ENCODE measurements at places on chromosomes 7 and 10.

GRCh38 chr7:74006032-74006431, 21.9 kb upstream of the ELN start:
- no peak for DNase-seq

GRCh38 chr10:114399576-114399975, 4.7 kb downstream of the AFAP1L2 start:
- DNase-seq, result no peak

- DNase-seq, result no peak
Observed at GRCh38 chr7:84112771-84113170, 81.8 kb downstream of the SEMA3A start.

DNA sequence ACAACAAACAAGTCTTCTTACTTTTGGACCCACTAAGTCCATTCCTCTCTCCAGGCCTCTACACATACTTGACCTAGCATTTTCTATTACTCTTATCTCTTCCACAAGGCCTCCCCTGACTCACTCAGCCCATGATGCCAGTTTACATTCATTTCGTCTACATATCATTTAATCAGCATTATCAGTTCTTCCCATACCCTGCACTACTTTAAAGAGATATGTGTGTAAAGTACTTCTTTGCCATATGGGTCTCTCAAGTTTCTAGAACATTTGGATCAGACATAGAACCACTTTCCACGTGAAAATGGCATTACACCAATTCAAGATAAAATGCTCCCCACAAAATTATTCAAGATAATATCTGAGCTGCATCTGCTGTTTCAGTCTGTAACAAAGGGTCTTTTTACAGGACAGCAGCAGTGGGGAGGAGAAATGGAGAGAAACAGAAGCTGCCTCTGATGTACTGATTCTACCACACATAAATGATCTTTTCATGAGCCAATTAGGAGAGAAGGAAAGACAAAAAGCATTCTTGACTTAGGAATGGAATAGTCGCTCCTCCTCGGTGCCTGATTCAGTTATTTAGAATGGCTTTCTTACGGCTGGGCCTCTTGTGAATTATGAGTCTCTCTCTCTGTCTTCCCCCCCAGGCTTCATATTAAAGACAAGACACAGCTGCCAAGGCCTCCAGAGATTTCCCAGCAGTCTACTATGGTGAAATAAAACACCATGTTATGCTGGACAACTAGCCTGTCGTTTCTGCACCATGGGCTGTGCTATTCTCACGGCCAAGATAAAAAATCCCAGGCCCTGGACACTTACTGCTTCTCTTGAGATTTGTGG, 46.9 kb upstream of the SEPTIN7 start:
- DNase-seq, result no peak

GRCh38 chr10:92219559-92219958, 71.3 kb downstream of the CPEB3 start:
- no peak for DNase-seq

All from left lobe of liver (tissue), 2 donors.